Fibroblast of villous mesenchyme (primary cell): ENCODE measurements at places on chromosomes 4 and X. TPM values are rescaled to one million over a fixed set of nuclear protein-coding genes. Genes with fewer than 3 reads are reported as not detected.

- DNase-seq = peak; percentile 90
Observed at GRCh38 chrX:109826954-109827708, 94.1 kb upstream of the ACSL4 start.

- DNase-seq = peak; percentile 95
Observed at GRCh38 chr4:145545538-145546174, 64.0 kb downstream of the SMAD1 start.

DNA sequence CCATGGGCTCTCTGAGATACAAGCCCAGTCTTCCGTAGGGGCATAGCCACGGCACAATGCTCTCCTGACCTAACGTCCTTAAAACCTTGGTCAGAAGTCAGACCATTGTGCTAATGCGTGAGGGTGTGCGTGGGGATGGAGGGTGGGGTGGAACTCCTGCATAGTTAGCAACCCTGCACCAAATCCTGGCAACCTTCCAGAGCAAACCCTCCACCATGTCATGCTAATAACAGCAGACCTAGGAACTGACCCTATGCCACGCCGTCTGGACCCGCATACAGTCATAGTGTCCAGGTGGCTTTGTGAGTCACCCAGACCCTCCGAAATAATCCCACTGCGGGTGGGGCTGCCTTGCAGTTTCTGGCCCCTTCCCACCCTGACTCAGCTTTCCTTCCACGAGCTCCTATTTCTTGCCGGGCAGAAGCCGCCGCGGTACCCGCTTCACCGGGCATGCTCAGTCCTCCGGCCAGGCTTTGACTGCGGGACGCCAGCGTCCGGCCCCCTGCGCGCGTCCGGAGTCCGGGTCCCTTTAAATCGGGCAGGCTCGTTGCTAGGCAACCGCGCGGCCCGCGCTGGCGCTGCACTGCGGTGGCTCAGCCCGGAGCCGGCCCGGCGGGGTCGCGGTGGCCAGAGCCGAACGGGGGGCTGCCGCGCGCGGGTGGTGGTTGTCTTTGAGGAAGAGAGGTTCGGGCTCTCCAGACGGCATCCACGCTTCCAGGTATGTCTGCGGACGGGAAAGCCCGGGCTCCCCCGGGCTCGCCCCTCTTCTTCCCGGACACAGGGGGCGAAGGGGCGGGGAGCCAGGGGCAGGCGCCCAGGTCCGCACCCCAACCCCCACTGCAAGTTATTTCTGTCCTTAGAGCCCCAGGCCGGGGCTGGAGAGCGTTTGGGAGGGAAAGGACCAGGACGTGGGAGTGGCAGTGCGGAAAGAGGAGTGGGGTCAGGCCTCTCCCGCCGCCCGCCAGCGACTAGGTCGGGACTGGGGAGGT, at the start of gene CCDC160:
Gene CCDC160 (plus strand): TSS at position 557 of the 989 bp plus-strand sequence. CDS start 7,619 bp downstream, outside the sequence.
- DNase-seq = peak; percentile 18

DNA sequence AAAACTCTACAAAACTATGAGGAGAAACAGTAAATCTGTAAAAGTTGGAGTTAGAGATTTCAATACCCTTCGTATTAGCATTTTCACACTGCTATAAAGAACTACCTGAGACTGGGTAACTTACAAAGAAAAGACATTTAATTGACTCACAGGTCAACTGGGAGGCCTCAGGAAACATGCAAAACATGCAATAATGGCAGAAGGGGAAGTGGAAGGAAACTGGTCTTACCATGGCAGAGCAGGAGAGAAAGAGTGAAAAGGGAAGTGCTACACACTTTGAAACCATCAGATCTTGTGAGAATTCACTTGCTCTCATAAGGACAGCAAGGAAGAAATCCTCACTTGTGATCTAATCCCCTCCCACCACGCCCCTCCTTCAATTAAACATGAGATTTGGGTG, 949.9 kb downstream of the TECRL start:
- DNase-seq = no peak

GRCh38 chr4:52716364-52717151, 34.7 kb downstream of the ERVMER34-1 start:
- no peak for DNase-seq

DNA sequence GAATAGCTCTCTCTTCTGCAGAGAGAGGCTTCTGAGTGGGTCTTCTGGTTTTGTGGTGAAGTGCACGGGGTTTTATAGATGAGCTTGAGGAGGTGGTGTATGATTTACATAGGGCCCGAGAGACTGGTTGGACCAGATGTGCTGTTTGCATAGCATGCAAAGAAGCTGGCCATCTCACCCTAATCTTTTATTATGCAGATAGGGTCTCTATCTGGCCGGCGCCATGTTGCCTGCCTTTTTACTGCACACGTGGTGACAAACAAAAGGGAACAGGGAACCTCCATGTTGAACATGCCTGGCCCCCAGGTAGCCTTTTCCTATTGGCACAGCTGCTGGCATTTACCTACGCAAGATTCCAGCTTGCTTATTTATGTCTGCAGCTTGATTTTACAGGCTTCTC, 473.3 kb upstream of the FAM47C start:
- DNase-seq = no peak

The UPF3B gene
- 1.3 and 1.7 TPM in 2 replicates for total RNA-seq

- DNase-seq = no peak
Observed at GRCh38 chr4:134634301-134634700, 432.7 kb upstream of the PABPC4L start.

The TMPRSS11A gene
- total RNA-seq = not detected in 2 replicates

DNA sequence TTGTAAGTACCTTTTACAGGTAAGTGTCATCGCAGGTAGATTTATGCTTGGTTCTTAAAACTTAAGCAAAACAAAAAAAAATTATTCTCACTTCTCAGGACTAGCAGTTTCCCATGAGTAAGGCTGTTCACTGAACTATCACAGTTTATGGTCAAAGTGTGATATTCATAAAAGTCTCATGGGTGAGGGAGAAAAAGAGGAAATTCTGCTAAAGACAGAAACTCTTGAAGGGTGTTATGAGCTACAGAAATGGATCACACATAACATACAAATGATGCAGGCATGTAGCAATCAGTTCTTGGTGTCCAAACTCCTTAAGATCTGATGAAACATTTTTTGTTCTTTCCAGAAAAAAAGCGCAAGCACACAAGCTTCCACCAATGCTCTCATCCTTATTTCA, 8.5 kb downstream of the RAB9A start:
- DNase-seq = no peak

DNA sequence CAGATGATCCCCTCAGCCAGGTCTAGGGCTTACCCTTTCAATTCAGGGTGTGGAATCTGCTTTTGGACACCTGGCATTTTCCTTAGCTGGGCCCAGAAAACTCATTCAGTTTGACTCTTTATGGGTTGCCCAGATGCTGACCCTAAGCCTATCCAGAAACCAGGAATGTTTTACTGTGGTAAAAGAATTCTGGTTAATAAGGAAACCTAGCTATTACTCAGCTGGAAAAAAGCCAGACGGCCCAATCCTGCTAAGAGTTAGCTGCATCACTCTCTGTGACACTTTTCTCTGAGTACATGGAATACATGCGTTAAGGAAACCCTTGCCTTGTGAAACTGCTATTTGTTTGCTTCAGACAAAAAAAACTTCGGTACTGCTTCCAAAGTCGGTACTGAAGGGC, 28.0 kb downstream of the ING2 start:
- DNase-seq = peak; percentile 59

GRCh38 chr4:117831060-117831683, 203.1 kb upstream of the NDST3 start:
- DNase-seq = no peak

GRCh38 chr4:24624381-24624780, 40.0 kb upstream of the DHX15 start:
- no peak for DNase-seq

The RENBP gene
- total RNA-seq = 4.3 and 12.6 TPM in 2 replicates

The DMP1 gene
- total RNA-seq = not detected in 2 replicates

DNA sequence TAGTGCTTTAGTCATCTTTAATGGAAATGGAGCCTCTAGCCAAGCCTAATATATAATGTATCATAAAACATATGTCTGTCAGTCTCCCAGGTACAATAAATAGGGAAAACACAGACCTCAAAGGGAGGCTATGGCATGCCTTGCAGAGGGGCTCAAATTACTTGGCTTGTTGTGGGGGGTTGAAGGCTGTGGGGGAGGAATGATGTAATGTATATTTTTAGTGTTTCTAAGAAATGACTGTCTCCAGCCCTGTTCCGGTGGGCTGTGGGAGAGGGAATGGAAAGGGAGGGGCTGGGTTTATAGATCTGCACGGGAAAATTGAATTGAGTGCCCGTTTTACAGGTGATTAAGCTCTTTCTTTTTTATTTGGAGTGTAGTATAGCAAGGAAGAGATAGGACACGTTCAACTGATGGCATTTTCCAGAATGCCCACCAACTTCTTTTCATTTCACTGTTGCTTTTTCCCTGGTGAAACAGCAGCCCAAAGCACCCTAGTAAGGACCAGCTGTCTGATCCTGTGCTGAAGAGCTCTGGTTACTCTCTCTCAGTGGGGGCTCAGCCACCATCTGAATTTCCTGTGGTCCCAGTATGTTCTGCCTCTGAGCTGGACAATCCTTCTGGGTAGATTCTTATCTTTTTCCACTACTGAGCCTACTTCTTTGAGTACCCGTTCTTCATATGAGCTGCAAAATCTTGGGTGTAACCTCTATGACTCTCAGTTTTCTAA, 220.7 kb upstream of the CASK start:
- DNase-seq = no peak

DNA sequence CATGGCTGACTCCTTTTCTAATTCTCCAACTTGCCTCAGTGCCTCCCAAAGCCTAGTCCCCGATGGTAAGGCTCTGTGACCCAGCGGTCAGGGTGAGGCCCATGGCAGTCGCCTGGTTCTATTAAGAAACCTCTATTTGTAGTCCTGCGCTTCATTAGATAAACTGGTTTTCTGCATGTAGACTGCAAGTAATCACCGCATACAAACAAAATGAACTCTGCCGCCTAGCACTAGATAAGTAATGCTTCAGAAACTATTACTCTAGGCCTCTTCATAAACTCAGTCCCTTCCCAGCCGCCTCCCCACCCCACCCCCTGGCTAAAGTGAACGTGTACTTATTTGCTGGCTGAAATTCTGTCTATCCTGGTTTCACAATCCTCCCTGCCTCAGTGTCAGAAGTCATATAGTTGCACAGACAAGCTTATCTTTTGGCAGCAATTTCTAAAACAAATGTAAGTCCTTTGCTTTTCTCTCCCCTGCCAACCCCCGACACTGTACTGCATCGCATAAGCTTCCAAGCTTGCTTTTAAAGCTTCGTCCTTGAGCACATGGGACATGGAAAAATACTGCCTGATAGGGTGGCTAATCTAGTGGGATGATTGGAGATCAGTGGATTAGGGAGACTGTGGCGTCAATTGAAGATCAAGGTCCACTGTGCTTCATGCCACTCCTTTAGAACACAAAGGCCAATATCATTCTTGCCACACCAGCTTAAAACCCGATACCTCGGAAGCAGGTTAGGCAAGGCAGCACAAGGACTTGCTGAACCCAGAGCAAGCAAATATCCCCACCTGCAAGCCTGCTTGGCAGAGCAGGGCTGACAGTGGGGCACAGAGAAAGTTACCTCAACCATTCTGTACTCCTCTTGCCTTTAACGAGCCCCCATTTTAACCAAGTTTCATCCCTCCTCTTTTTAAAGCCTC, 125.8 kb downstream of the IRF2 start:
- DNase-seq = peak; percentile 100

The IRAK1 gene
- 62.6 and 102 TPM in 2 replicates for total RNA-seq

GRCh38 chrX:16946971-16947562, 609 bp downstream of the REPS2 start:
- no peak for DNase-seq

The RNF128 gene
- total RNA-seq = 0.32 and 0.43 TPM in 2 replicates

GRCh38 chrX:65821721-65822496, 154.5 kb downstream of the MSN start:
- no peak for DNase-seq

- DNase-seq = peak; percentile 2
Observed at GRCh38 chrX:15376956-15377355, 7.3 kb downstream of the VEGFD start.

The SPANXN3 gene
- not detected in 2 replicates for total RNA-seq

- no peak for DNase-seq
Observed at GRCh38 chr4:55989766-55990165, 41.0 kb downstream of the CEP135 start.

GRCh38 chr4:87824352-87824751, 8.4 kb upstream of the MEPE start:
- DNase-seq = peak; percentile 64

The STOX2 gene
- total RNA-seq = 0.43 and 0.97 TPM in 2 replicates

The HELT gene
- total RNA-seq = not detected in 2 replicates

DNA sequence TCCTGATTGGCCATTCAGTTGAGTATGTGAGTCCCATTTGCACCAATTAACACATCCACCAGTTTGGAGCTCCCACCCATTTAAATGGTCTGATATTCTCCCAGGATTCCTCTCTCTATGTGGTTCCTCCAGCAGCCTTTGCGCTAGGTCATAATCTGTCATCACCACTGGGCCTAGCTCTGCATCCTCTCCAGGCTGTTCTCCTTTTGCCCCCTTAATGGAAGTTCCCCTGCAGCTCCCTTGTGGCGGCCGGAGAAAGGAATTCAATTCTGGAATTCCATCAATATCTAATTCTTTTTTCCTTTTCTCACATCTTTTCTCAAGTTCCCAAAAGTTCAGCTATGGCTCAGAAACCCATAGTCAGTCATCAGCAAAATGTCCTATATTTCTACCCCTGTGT, 2184.4 kb upstream of the AGA start:
- no peak for DNase-seq

DNA sequence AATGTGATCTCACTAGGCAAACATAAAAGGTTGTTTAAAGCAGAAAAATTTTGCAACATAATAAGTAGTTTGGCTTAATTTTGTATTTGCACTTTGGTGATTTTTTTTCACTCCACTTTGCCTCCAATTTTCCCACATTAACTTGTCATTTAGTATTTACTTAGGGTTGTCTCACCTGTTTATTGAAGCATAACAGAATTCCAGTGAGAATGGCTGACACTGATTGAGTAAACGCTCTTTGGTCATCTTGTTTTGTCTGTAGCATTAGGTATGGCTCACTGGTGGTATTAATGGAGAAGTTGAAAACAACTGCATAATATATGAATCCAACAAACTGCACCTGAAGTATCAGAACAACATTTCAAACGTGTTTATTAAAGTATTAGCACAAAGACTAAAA, 799.5 kb upstream of the ADGRL3 start:
- DNase-seq = no peak

- no peak for DNase-seq
Observed at GRCh38 chrX:103550415-103551051, 31.2 kb upstream of the RAB40A start.

The S100P gene
- not detected in 2 replicates for total RNA-seq

- DNase-seq = peak; percentile 3
Observed at GRCh38 chrX:3094261-3094660, 53.0 kb downstream of the ARSF start.

DNA sequence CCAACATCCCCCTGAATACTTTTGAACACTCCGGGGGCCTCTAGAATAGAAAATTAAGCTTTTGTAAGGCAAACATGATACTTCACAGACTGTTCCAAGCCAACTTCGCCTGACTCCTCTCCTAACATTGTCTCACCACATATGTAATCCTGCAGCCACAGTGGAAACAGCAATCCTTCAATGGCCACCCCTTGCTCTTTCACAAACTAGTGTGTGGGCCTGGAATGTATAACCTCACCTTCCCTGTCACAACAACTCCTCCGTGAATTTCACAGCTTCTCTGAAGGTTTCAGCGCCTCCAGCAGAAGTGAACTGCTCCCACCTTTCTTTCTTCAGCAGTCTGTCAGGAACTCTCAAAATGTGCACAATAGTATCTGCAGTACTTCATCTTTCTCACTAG, 185.1 kb downstream of the ADGRL3 start:
- no peak for DNase-seq

- DNase-seq = no peak
Observed at GRCh38 chrX:17005712-17006368, 59.4 kb downstream of the REPS2 start.

The AKAP14 gene
- not detected in 2 replicates for total RNA-seq

The FREM3 gene
- total RNA-seq = not detected in 2 replicates
